ENCODE measurements at places on chromosomes 7 and 10.

DNA sequence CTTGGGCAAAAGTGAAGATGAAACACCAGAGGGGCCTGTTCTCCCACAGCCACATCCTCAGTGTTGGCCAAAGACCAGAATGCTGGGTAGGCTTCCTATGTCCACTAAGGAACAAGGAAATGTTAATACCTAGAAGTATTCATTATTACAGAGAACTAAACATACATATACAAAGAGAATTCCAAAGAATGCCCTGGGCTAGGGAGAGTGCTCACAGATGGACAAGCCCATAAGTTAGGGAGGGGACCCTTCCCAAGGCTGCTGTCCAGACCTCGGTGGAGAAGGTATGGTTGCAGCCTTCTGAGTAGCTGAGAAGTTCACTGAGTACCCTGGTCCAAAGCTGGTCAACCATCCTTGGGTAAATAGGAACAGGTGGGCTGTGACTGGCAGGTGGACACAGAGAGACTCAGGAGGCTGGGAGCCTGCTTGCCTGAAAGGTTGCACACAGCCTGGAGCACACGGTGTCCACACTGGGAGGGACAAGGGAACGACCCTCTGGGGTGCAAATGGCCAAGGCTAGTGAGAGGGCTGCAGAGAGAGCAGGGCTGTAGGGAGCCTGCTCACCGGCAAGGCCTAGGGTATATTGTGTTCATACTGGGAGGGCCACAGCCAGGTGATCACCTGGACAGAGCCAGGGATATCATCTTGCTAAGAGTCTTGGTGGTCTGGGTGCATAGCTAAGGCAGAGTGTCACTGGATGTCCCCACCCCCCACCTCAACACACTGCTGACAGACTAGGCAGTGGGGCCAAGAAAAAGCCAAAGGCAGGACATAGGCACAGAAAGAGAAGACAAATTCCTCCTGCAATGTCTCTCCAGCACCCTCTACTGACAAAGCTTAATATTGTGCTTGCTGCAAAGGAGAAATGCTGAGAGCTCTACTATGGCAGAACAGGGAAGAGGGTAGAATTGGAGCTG lies 40.3 kb downstream of the CPVL start:
- peak; percentile 59 for DNase-seq

DNA sequence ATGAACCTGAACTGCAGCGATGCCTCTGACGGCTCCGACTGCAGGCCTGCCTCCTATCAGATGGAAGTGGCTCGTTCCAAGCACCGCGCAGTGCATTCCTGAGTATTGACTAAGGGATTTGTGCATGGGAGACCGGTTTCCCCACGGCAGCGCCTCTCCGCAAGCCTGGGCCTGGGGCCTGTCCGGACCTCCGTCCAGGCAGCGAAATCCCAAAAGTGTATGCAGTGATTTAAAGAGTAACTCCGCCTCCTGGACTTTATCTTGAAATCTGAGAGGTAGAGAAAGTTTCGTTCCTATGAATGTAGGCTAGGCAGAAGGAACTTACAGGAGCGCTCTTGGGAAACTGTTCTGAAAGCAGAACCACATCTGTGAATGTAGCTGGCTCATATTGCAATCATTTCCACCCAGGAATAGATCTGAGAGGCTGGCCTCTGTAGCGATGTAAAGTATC lies 106.2 kb upstream of the CELF2 start:
- no peak for DNase-seq

GRCh38 chr10:65130162-65130758 lies 1609.1 kb downstream of the REEP3 start:
- DNase-seq: no peak

GRCh38 chr7:46513447-46513848 lies 592.4 kb upstream of the IGFBP3 start:
- DNase-seq: no peak

GRCh38 chr10:103660364-103661197 lies 167.1 kb downstream of the NEURL1 start:
- DNase-seq: peak; percentile 80

- no peak for DNase-seq
These were observed 26.1 kb downstream of the ADGRA1 start for GRCh38 chr10:133113847-133114246.

GRCh38 chr7:145339319-145339718 lies 503.5 kb upstream of the TPK1 start:
- DNase-seq: no peak

GRCh38 chr10:124642088-124642710 lies 102.0 kb downstream of the FAM53B start:
- no peak for DNase-seq

DNA sequence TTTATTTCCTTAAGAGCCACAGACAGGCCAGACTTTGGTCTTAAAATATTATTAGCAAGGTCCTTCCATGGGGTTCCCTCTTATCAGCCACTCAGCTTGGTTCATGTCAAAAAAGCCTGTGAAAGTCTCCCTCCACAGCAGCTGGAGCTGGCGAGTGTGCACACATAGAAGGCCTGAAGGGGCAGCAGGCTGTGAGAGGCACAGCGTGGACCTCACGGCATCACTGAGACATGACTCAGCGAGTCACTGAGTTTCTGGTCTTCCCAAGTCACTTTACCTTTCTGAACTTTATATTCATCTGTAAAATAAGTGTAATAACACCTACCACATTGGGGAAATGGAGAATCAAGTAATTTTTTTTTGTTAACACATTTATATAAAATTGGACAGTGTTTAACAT lies 8.7 kb downstream of the TAF3 start:
- DNase-seq: no peak

GRCh38 chr7:108004220-108005142 lies 1.5 kb upstream of the LAMB1 start:
- DNase-seq: no peak

GRCh38 chr10:63889803-63890202 lies 368.6 kb downstream of the REEP3 start:
- no peak for DNase-seq

DNA sequence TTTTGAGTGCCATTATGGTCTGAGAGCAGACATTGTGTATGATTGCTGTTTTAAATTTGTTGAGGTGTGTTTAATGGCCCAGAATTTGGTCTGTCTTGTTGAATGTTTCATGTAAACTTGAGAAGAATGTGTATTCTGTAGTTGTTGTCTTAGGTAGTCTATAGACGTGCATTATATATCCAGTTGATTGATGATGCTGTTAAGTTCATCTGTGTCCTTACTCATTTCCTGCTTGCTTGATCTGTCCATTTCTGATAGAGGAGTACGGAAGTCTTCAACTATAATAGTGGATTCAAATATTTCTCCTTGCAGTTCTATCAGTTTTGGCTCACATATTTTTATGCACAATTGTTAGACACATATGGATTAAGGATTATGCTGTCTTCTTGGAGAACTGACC lies 16.0 kb downstream of the PTPN12 start:
- DNase-seq: no peak

- DNase-seq: no peak
These were observed 35.2 kb downstream of the ATOH7 start for GRCh38 chr10:68196701-68197100.

GRCh38 chr10:89555688-89556445 lies 20.5 kb upstream of the SLC16A12 start:
- no peak for DNase-seq

DNA sequence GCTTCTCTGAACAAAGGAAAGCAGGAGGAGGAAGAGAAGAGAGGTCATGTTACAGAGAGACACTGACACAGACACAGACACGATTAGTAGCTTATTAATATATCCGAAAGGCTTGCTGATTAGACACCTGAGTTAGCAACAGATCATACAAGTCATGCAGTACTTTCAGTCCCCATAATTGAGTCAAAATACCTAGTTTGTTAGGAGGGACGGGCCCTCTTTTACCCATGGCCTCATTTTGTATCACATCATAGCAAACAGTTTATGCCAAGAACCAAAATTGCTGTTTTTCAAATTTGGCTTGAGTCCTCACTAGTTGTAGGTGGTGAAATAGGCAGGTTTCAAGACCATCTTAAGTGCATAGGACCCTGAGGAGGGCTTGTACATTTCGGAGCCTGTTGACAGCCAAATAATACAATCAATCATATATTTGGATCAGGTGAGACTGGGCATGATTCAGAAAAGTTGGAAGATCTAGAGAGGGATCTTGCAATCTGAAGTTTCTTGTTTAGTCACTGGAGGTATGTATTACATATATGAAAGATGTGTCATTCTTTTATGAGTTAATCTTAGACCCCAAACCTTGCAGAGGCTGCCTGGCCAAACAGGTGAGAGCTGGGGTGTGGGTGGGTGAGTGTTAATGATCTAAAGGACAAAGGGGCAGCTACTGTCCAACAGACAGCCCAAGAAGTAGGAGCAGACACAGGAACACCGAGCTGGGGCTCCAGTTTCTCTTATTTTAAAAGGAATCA lies 65.4 kb downstream of the PRPF18 start:
- no peak for DNase-seq

- DNase-seq: no peak
These were observed 36.5 kb downstream of the DDIT4 start for GRCh38 chr10:72310241-72310633.

- DNase-seq: no peak
These were observed 82.1 kb upstream of the HPS1 start for GRCh38 chr10:98528805-98529183.

- no peak for DNase-seq
These were observed 345.5 kb downstream of the REEP3 start for GRCh38 chr10:63866747-63867140.

DNA sequence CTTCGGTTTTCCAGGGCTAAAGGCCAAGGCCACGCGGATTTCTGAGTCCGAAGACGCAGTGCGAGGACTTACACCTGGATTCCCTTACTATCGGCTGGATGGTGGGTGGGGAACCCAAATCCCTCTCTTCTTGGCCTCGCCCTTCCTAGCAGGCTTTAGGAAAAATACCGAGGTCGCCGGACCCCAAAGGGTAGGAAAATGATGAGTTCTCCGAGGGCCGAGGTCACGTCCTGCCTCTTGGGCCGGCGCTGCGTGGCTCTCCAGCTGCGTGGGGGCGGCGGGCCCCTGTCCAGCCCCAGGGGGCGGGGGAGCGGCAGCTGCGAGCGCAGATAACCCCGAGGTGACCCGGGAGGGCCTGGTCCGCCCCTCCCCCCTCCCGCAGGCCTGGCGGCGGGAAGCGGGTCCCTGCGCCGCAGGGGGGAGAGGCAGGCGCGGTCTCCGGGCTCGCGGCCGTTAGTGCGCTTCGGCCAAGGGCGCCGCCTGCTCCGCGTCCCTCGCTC lies 805 bp upstream of the HMX3 start:
- DNase-seq: peak; percentile 64

DNA sequence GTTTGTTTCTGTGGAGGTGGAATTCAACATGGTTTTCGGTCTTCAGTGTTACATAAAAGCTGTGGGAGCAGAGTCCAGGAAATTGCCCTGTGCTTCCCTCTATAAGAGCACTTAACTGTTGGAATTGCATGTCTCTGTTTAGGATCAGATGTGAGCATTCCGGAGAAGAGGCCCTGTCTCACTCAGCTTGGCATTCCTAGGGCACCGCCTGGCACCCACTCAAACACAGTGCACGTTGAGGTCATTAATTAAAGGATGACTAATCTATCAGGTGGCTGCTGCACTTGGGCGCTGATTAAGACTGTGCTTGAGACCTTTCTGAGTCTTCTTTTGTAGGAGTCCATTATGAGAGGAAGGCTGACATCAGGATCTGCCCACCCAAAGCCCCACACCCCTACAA lies 82.8 kb upstream of the VIPR2 start:
- no peak for DNase-seq

GRCh38 chr7:128014811-128015210 lies 16.4 kb downstream of the LRRC4 start:
- DNase-seq: no peak

GRCh38 chr7:128427289-128427891 lies 17.6 kb upstream of the IMPDH1 start:
- DNase-seq: no peak

DNA sequence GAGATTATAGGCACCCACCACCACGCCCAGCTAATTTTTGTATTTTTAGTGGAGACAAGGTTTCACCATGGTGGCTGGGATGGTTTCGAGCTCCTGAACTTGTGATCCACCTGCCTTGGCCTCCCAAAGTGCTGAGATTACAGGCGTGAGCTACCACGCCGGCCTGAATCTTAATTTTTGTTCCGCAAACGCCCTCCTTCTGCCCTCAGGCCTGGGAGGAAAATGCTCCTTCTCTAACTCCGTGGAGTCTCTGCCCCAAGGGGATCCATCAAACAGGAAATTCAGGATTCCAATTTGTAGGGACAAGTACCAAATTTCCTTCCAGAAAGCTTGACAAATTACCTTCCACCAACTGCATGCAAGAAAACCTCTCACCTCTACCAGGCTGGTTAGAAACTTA lies 43.2 kb downstream of the RBAK start:
- no peak for DNase-seq

- no peak for DNase-seq
These were observed 14.3 kb downstream of the TES start for GRCh38 chr7:116224492-116225098.

DNA sequence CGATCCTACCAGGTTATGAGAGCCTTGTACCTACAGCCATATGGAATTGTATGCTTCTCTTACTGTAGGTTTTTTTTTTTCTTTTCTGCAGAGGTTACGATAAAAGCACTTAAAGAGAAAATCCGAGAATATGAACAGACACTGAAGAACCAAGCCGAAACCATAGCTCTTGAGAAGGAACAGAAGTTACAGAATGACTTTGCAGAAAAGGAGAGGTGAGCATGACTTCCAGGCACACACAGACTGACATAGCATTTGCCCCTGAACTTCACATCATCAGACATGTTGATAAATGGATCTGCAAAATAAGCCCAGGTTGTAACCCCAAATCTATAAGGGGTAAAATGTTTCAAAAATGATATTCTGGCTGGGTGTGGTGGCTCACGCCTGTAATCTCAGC lies 182.4 kb upstream of the SH2B2 start:
- DNase-seq: no peak

- DNase-seq: no peak
These were observed 50.6 kb upstream of the TES start for GRCh38 chr7:116159711-116160110.

DNA sequence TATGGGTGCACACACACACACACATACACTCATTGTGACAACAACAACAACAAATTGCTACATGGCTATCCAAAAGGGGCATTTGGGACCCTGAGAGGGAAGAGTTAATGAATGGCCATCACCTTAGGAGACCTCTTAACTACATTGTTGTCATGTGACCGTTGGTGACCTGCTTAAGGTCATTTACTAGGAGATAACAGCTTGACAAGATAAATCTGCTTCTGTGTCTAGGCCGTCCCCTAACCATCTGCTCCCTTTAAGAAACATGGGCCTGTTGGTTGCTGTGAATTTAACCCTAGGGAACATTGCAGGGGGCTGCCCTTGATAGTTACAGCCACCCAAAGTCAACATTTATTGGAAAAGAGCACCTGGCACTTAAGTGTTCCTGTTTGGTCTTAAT lies 29.7 kb downstream of the C1QL3 start:
- no peak for DNase-seq

DNA sequence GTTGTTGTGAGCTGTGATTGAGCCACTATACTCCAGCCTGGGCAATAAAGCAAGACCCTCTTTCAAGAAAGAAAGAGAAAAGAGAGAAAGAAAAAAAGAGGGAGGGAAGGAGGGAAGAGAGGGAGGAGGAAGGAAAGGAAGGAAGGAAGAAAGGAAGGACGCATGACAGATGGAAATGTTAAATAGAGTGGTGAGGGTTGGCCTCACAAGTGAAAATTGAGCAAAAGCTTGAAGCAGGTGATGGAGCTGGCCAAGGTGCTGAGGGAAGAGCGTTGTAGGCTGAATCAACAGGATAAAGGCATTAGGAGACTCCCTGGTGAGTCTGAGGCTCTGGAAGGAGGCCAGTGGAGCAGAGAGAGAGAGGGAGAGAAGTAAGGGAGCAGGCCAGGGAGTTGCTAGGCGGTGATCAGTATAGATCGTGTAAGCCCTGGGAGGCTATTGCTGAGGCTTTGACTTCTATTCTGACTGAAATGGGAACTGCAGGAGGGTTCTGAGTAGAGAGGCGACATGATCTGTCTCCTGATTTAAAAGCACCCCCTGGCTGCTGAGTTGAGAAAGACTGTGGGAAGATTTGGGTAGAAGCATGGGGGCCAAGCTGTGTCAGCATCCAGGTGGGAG lies 26.5 kb upstream of the TMEM248 start:
- DNase-seq: no peak

Measured in activated CD8-positive, alpha-beta memory T cell treated with anti-CD3 and anti-CD28 coated beads for 24 hours (primary cell).